ENCODE measurements at places on chromosomes 2 and 18.

DNA sequence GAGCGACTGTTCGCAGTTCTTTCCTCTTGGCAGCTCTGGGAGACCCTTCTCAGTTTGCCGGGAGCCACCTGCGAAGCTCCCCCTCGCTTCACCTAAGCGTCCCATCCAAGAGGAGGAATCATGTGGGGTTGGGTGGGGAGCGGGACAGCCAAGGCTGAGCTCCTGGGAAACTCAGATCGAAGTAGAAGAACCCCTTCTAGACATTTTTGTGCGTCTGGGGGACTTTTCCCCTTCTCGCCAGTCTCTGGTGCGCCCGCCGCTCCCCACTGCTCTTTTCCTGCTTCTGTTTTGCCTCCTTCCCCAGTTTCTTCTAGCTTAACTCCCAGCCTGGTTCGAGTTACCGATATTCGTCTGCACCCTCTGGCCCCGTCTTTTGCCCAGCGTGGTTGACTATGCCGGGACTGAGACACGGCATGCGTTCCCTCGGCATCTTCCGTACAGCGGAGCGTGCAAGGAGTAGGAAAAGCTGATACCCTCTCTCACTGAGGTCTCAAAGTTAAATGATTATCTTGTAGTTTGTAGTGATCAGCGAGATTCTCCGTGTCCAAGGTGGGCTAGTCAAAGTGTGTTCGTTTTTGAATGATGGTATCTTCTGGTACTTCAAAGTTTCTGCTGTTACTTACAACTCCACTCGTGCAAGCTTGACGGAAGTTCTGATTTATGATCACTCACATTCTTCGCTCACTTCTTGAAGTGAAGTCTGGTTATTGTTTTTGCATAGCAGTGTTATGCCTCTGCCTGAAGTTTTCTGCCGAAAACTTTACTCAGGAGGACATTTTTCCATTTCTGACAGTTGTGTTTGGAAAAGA lies 664 bp downstream of the CAMKMT start:
- DNase-seq = no peak

DNA sequence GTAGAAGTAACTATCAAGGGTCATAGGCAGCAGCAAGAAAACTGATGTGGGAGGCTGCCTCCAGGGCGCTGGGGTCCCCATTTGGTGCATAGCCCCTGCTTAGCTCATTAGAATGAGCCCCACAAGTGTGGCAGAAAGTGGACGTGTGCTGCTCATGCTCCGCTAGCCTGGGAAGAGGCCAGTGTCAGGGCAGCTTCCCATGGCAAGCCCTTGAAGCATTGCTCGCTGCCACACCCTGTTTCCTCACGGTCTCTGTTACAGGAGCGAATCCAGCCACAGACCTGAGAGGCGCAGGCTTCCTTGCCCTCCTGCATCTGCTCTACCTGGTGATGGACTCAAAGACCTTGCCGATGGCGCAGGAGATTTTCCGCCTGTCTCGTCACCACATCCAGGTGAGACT lies 22.5 kb downstream of the ELMOD3 start:
- DNase-seq = no peak

GRCh38 chr2:177332026-177332991 lies 60.3 kb upstream of the AGPS start:
- no peak for DNase-seq

DNA sequence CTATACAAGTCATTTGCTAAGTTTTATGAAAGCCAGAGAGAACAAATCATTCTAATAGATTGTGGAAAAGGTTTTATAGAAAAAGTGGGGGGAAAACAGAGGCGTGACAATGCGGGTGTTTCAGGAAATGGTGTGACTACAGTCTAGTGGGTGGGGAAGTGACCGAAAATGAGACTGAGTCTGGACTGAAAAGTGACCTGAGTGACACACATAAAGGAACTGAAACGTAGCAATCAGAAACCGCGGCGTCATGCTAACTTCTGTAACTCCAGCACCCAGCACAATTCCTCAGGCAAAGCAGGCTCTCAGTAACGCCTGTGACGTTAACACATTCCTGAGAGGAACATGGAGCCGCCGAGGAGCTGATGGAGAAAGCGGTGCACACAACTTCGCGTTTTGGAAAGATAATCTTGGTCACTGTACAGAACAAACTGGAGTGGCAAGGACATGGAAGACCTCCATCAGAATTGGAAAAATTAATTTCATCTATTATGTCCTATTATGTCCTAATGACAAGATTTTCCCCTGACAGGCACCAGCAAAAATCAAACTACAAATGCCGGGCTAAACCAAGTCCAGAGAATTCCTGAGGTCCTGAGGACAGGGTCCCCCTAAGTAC lies 1.4 kb upstream of the CD226 start:
- DNase-seq = no peak

- DNase-seq = no peak
These were observed 64.6 kb upstream of the FN1 start for GRCh38 chr2:215500466-215500865.

- no peak for DNase-seq
These were observed 47.6 kb downstream of the RNF152 start for GRCh38 chr18:61845197-61845596.

GRCh38 chr2:200795028-200795440 lies 16.7 kb upstream of the BZW1 start:
- no peak for DNase-seq

DNA sequence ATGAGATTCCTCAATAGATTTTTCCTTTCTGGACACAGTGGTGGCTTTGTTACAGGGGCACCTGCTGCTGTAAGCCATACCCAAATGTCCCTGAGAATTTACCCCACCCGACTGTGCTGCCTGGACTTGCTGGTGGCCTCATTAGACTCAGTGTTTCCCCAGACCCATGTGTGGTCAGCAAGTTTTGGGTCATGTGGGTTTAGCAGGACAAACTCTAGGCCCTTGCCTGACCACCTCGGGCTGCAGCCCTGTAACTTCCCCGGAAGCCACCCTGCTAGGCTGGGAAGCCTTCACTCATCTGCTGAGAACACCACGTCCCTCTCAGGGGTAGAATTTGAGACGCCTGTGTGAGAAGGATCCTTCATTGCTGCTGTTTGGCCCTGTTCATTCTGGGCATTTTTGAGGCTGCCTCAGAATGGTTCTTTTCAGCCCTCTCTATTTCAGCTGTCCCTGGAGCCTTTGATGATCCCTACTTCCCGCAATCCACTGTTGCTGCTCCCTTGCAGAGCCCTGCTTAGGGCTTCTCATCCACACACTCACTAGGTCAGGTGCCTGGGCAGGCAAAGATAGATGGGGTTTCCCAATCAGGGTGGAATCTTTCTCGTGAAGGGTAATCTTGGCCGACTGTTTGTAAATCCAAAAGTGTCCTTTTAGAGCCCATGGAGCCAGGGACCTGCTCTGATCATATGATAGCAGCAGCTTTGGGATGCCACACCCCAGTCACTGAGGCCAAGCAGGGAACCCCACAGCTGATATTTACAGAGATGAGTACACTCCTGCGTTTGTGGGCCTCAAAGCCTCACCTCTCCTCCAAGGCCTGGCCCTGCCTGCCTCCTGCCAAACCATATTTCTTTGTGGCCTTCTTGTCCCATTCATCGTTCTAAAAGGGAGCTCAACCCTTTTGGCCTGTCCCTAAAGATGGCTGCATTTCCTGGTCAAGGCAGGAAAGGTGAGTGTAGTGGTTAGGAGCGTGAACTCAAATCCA lies 6.7 kb downstream of the EHD3 start:
- no peak for DNase-seq

DNA sequence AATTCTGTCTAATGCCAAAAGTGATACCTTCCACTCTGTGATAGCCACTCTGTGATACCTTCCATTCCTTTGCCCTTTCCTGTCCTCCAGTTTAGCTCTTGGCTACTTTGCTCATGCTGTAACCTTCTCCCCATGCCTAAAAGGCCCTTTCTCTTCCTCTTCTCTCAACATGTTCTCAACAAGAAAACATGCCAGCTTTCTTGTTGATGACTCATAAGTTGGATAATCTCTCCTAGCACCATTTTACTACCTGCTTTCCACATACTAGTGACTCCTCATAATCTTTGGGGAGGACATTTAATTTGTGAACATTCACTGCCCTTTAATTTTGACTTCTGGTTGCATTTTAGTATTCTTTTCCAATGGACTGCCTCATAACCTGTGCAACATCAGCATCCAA lies 55.9 kb upstream of the NT5C1B start:
- no peak for DNase-seq

DNA sequence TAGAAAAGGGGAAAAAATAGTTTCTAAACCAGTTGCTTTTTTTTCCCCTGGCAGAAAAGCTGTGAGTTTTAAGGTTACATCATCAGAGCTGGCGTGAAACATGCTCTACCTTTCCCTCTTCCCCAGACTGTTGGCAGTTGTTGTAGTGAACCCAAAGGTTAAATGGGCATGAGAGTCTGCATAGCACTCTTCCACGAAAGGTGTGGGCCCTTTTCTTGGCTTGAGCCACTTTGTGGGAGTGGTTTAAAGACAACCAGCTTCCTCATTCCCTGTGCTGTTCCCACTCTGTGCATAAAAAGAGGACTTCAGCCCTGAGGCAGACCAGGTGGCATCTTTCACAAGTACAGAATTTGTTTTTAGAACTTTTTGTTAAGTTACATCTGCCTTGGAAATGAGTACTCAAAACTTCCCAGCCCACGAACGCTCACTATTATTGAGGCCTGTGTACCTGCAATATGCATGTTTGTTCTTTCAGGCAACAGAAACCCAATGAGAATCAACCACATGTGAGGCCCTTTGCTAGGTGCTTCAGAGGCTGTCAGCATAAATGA lies 243.8 kb downstream of the BABAM2 start:
- DNase-seq = no peak

GRCh38 chr2:97931118-97931857 lies 64.5 kb downstream of the TMEM131 start:
- DNase-seq = no peak

DNA sequence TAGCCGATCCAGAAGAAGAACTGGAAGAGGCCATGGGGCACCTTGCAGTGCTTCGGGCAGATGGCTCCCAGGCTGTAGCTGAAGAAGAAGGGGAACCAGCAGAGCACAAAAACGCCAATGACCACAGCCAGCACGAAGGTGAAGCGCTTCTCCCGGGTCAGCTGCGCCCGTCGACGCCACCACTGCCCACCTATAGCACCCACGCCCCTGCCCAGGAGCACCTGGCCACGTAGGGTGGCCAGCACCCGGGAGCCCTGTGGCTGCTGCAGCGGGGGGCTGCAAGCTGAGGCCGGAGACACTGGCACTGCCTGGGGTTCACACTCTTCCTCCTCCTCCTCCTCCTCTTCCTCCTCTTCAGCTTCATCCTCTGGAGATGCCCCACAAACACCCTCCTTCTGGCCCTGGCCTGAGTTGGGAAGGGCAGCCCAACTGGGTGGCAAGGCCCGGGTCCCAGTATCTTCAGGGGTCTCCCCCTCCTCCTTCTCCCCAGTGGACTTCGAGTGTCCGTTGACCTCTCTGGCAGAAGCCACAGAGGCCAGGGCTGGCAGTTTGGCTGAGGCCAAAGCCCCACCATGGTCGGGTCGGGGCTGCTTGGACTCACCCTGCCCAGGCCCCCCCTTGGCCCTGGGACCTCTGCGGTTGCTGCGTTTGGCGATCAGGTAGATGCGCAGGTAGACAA lies 1.3 kb downstream of the ADRA2B start:
- no peak for DNase-seq
